Cardiac muscle cell (in vitro differentiated cells and primary cell): ENCODE measurements at places on chromosomes 16 and 17. TPM values are rescaled to one million over a fixed set of nuclear protein-coding genes. Genes with fewer than 3 reads are reported as not detected.

DNA sequence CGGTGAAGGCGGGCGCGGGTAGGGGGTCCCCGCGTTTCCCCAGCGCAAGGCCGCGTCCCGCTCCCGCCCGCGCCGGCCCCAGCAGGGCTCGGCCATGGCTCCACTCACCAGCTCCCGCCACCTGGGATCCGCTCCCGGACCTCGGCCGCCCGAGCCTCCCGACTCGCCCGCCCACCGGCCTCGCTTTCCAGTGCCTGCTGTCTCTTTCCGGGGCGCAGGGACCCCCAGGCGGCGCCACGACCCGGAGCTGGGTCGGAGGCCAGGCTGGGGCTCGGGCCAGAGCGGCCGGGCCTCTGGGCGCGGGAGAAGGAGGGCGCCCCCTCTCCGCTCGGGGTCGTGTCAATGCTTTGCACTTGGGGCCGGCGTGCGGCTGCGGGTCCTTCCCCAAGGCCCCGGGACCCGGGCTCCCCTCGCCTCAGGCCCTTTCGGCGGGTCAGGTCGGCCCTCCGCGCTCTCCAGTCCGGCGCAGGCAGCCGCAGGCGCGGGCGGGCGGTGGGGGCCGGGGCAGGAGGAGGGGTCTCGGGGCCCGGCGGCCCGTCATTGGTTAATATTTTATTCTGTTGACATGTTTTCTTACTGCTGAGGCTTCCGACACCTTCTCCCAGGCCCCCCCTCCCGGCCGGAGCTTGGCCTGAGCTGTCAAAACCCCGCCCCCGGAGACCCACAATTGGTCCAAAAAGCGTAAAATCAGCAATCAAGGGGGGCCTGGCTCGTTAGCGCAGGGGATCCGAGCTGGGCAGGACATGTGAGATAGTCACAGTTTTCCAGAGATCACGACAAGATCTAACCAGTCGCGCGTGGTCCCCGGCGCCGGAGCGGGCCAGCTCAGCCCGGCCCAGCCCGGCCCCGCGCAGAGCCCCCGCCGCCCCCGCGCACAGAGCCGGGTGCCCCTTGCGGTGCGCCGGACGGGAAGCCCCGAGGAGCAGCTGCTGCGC is at the start of gene TBX2:
Gene TBX2, plus strand, starts transcription at position 713 of the 935 bp plus-strand sequence. CDS start 334 bp downstream, outside the sequence.
- H3K27me3 ChIP-seq = peaks cover 32% of the 10 kb centered on the region
- peak within 1 kb of the TSS; percentile 98 for H3K27ac ChIP-seq
- H3K36me3 ChIP-seq = peaks cover 13% of the 10 kb centered on the region
- DNase-seq = peak; percentile 96

The MT1H gene
- total RNA-seq = not detected in 2 replicates

DNA sequence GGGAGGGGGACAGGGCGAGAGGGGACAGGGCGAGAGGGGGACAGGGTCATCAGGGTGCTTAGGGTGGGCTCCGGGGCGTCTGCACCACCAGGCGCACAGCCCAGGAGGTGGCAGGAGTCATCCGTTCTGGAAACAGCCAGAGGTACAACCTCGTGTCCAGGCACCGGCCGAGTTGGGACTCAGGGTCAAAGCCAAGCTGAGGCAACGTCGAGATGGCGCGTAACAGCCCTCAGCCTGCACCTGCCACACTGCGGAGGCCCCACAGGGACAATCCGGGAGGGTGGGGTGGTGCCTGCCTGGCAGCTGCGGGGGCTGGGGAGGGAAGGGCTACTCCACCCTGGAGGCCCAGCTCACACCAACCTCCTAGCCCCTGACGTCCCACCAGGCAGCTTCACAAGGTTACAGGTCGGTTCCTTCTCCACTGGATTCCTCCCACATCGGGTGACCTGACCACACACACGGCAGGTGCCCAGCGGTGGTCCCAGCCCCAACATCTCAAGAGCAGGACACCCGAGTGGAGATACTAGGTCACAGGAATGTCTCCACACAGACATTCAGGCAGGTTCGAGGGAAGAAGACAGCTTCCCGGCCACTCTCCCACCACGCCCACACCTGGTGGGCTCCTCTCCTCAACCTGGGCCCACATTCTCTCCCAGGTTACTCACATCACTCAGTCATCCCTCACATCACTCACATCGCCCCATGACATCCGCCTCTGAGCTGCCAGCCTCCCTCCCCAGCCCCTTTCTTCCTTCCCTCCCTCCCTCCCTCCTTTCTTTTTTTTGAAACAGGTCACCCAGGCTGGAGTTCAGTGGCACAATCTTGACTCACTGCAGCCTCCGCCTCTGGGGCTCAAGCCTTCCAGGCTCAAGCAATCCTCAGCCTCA is 47.3 kb downstream of the RPH3AL start:
- H3K36me3 ChIP-seq = no peaks in the 10 kb centered on the region
- H3K4me3 ChIP-seq = no peak overlapping the region
- no peak overlapping the region for H3K27ac ChIP-seq
- no peaks in the 10 kb centered on the region for H3K27me3 ChIP-seq

DNA sequence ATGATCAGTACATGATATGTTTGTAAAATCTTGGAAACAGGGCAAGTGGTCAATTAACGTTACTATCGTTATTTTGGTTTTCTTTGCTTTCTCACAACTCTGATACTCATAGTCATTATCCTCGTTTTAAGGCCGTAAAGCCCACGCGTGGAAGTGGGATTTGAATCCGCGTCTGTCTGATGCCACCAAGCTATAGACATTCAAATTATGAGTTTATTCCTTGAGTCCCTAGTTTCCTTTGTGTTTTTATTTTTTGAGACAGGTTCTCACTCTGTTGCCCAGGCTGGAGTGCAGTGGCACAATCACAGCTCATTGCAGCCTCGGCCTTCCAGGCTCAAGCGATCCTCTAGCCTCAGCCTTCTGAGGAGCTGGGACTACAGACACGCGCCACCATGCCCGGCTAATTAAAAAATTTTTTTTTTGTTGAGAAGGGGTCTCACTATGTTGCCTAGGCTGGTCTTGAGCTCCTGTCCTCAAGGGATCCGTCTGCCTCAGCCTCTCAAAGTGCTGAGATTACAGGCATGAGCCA is 1.0 kb downstream of the DCTN5 start:
- H3K4me3 ChIP-seq = peak overlapping the region; percentile 69
- no peaks in the 10 kb centered on the region for H3K27me3 ChIP-seq
- H3K27ac ChIP-seq = no peak overlapping the region
- H3K4me1 ChIP-seq = peaks cover 8% of the 10 kb centered on the region

The RNF222 gene
- not detected in 2 replicates for total RNA-seq
